Stimulated activated CD4-positive, alpha-beta T cell treated with anti-CD3 and anti-CD28 coated beads, Interleukin-1b, Interleukin-23, amount 100 ng/mL, for 1 hour (primary cell): ENCODE measurements at places on chromosomes 3 and 15.

DNA sequence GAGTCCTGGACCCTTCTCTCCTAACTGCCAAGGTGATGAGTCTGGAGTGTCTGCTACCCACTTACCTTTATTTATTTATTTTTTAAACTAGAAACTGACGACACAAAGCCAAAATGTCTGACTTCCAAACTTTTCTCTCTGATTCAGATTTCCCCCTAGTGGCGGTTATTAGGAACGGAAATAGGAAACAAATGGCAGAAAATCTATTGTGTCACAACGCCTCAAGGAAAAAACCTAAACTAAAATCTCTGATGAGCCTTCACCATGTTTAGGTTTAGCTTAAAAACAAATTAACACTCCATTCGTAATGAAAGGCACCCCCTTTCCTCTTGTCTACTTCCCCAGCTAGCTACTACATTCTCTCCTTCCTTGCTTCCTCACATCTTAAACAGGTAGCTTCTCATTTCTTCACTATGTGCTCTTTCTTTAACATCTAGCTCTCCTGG, 94.0 kb upstream of the MEX3B start:
- no peak for DNase-seq

GRCh38 chr3:82002491-82002890, 241.0 kb upstream of the GBE1 start:
- no peak for DNase-seq

DNA sequence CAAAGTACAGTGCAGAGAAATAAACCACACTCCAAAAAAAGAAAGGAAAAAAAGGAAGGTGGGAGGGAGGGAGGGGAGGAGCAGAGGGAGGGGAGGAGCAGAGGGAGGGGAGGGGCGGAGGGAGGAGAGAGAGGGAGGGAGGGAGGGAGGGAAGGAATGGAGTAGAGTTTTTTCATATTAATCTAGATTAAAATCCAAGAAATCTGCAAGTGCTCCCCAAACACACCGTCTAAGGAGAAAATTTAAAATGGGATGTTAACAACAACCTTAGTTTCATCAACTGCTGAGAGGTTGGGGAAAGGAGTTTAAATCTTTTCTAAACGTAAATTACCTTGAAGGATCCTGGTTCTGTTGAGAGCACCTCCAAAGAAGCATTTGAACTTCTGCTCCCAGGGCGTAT, 6.6 kb downstream of the FSIP1 start:
- DNase-seq = no peak

GRCh38 chr3:172869784-172870518, 119.4 kb downstream of the ECT2 start:
- no peak for DNase-seq

DNA sequence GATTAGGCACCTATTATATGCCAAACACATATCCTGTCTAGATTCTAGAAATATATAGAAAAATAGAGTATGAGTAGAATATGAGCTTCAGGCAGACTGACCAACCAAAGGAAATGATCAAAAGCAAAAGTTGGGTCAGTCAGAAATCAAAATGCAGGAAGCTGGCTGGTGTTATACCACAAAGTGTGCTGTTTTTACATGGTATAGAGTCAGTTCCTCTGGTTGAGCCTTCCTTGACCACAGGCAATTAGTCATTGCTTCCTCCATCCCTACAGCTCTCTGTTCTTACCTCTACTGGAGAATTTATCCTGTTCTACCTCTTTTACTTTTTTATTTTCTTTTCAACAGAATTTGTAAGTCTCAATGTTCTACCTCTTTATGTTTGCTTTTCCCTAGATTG, 149.8 kb downstream of the TMCO5A start:
- DNase-seq = no peak

GRCh38 chr15:66452971-66453580, 44.5 kb downstream of the SNAPC5 start:
- no peak for DNase-seq

- no peak for DNase-seq
Measured at GRCh38 chr15:63901912-63902670, 68.3 kb upstream of the HERC1 start.

DNA sequence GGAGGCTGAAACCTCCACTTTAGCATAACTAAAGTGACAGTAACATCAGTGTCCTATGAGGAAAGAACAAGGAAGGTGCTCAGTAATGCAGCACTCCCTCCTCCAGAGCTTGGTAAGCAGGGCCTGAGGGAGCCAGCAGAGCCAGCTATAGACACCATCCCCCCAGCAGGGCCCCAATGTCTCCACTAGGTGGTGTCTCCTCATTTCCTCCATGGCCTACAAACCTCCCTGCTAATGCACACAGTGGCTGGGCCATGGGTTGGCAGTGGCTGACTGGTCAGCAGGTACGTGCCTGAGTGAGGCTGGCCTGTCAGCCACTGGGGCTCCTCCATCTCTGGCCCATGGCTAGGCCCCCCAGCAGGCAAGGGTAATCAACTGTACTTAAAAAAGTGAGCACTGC, 13.6 kb downstream of the MRPS25 start:
- DNase-seq = no peak

DNA sequence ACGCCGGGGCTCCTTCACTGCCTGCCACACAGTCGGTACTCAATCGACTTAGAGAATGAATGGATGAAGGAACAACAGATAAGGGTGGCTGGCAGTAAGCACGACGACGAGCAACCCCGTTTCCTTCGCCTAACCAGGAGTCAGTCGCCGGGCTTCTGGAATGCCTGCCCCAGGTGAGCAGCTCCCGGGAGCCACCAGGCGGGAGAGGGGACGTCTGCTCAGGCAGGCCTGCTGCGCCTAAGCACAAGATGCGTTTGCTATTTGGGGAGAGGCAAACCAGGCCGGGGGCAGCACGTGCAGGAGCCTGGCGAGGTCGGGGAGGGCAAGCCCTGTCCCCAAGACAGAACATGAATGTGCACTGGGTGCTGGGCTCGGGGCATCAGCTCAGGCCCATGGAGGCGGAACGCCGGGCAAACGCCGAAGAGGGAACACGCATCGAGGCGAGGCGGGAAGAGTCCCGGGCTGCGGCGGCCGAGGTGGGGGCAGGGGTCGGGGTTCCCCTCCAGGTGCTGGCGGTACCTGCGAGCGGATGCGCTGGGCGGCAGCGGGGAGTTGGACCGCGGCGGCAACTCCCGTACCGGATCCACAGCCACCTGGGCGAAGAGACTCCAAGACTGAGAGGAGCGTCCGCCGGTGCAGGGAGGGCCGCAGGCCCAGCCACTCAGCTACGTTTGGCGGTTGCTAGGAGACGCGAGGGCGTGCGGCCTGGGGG, at the start of gene CFAP92:
CFAP92 (minus strand) TSS at position 616 of the 712 bp plus-strand sequence. CDS start 772 bp downstream, outside the sequence.
- DNase-seq = peak; percentile 81

DNA sequence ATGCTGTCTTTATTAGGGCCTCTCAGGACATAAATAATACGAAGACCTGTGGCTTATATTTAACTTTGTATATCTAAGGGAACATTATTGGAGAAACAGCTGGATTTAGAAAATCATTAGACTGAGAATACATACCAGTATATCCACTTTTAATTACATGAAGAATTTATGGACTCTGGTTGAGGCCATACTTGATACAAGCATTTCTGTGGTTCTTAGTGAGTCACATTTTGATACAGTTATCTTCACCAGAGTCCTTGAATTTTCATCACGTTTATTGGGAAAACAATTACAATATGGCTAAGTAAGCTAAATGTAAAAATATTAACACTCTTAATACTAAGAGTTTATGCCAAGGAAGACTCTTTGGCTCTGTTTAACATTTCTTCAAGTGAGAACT, 9.9 kb downstream of the KIF23 start:
- DNase-seq = no peak

- no peak for DNase-seq
Measured at GRCh38 chr15:80527961-80528360, 123.8 kb downstream of the ARNT2 start.

DNA sequence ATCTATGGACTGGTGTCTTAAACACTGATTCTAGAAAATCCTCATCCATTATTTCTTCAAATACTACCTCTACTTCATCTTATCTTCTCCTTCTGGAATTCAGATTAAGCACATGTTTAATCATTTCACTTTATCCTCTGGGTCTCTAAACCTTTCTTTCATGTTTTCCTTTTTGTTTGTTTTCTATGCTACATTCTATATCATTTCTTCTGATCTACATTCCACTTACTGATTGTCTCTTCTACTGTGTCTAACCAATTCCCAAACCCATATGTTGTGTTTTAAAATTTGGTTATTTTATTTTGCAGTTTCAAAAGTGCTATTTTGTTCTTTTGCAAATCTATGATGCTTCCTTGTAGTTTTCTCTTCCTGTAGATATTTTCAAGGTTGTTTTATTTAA, 31.7 kb downstream of the CCR4 start:
- DNase-seq = no peak

GRCh38 chr15:80609512-80609946, 85.6 kb upstream of the ABHD17C start:
- no peak for DNase-seq

GRCh38 chr15:25783607-25784540, 79.3 kb downstream of the ATP10A start:
- DNase-seq = peak; percentile 27

DNA sequence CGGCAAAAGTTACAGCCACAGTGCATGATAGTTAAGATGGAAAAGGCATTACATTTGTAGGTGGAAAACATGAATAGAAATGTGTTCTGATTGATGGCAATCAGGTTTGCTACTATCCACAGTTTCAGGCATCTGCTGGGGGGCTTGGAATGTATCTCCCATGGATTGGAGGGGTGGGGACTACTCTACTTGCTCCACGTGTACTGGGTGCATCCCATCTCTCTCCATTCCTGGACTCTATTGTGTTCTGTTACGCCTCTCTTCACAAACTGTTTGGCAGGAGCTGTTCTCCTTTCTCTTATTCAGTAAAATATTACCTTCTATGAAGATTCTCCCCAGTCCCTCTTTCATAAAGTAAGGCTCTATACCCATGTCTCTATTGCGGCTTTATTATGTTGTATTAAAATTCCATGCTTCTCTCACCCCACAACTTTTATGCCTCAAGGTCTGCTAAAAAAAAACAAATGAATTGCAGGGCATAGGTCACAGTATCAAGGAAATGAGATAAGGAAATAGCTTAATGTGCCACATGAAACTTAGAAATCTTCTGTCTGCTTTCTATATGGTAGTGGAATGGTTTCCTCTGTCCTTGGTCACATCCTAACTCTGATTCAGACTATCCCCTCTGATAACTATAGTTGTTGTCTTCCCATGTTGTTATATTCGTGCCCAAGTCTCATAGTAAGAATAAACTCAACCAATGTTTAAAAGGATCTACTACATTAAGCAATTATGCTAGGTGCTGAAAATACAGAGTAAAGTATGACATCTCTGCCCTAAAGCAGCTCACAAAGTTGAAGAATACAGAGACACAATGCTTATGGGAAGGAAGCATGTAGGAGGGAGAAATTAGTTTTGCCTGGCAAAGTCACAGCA, 43.2 kb downstream of the LRRFIP2 start:
- DNase-seq = no peak

DNA sequence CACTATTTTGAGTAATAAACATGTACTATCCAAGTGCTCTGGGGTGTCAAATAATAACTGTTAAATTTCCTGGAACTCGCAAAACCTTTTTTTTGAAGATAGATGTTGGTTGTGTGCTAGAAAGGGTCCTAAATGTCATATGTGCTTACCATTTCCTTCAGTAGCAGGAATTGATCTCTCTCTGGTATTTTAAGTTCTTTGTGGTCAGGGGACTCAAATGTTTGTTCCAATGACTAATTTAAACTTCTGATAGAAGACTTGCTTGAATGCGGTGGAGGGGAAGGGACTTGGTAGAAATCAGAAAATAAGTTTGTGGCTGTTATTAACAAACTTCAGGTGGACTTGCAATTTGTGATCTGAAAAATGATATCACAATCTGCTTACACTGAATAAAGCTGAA, 26.8 kb downstream of the ARIH2 start:
- DNase-seq = no peak

DNA sequence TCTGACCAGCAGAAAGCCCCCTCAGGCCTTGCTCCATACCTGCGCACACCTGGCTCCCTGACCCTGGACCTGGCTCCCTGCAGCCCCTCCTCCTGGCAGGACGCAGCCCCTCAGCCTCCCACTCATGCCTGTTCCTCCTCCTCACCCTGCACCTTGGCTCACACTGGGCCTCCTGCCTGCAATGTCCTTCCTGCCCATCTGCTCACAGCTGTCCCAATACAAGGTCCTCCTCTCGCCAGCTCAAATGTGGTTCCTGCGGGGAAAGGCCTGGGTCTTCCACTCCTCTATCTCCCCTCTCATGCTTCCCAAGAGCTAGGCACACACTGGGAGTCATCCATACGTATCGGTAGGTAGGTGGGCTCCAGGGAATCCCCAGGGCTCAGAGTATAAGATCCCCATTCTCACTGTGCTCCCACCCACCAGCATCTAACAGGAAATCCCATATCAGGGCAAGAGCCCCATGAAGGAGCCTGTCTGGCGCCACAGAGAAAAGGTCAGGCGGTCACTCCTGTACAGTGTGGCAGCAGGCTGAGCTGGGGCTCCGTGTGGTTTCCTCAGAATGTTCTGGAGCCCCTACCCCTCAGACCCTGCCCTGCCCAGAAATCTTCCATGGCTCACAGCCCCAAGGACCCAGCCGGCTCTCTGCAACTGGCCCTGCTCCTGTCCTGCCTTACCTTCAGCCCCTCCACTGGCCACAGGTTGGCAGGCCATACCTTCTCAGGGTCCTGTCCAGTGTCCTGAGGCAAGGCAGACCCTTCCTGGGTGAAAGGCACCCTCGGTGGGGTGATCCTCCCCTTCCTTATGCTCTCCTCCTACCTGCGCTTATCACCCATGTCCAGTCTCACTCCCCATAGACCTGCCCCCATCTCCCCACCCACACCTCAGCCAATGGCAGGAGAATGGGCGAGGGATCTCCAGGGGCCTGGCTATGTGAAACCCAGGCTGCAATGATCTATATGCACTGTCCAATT, 10.9 kb downstream of the PLCD1 start:
- DNase-seq = no peak

DNA sequence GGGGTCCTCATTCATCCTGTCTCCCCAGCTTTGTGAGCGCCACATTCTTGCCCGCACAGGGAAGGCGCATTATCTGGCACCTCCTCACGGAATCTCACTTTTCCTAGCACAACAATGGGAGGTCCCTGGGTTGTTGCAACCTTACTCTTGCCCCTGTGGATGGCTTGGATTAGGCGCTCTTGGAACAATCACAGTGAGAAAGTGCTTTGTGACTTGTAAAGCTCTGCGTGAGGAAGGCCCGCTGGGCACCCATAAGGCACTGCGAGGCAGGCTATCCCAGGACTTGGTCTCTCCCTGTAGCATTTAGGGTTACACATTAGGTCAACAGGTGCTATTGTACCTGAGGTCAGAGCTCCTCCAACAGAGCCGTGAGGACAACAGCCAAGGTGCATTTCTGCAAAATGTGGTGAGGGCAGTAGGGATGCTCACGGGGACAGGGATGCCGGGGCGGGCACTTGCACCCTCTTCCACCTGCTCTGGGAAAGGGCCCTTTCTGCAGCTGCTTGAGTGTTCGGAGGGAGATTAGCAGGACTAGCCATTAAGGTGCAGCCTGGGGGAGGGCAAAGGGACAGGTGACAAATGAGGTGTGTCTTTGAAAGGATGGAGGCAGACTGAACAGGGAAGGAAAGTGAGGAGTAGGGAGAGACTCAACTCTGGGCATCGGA, 13.9 kb upstream of the LRRC15 start:
- no peak for DNase-seq

- no peak for DNase-seq
Measured at GRCh38 chr3:69212411-69213160, 90.2 kb upstream of the LMOD3 start.

- DNase-seq = no peak
Measured at GRCh38 chr15:89419370-89419984, 76.9 kb downstream of the RHCG start.

- no peak for DNase-seq
Measured at GRCh38 chr3:116064646-116065045, 380.6 kb downstream of the LSAMP start.
